ENCODE measurements at places on chromosomes 4 and X.

GRCh38 chr4:119525771-119526712 is 102.6 kb downstream of the PDE5A start:
- DNase-seq: no peak

DNA sequence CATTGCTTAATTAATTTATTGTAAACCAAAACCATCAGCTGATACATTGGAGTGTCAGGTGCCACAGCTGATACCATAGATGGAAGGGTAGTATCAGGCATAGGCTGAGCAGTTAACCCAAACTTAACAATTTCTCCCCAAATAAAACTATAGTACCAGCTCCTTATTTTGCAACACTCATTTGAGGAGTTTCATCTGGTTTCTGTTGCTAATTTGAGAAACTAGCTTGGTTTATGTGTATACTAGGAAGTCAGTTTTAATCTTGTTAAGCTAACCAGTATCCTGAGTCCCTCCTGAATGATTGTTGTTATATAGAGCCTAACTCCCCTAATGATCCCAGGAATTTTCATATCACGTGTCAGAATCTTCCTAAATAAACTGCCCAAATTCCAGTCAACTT is 12.7 kb downstream of the DCAF16 start:
- no peak for DNase-seq

DNA sequence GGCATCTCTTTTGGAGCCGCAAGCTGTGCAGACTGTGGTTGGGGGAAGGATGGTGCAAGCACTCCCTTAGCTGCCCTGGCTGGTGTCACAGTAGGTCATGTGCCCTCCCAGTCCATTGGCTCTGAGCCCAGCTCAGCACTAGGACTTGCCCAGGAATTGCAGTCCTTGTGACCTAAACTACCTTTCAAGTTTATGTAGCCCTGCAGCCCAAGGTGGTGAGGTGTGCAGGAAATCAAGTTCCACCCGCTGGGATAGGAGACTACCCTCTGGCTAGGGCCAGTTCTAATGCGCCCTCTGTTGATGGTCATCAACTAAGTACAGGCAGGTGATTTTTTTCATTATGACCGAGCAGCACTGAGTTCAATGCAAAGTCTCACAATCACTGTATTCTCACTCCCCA is 335.2 kb downstream of the UBE2NL start:
- DNase-seq: no peak

DNA sequence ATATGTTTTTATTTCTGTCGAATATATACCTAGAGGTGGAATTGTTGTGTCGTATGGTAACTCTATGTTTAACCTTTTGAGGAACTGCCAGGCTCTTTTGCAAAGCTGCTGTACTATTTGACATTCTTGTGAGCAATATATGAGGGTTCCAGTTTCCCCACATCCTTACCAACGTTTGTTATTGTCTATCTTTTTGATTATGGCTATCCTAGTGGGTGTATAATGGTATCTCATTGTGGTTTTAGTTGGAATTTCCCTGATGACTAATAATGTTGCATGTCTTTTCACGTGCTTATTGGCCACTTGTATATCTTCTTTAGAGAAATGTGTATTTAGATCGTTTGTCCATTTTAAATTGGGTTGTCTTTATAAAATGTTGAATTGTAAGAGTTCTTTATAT is 24.5 kb downstream of the REPS2 start:
- DNase-seq: no peak

DNA sequence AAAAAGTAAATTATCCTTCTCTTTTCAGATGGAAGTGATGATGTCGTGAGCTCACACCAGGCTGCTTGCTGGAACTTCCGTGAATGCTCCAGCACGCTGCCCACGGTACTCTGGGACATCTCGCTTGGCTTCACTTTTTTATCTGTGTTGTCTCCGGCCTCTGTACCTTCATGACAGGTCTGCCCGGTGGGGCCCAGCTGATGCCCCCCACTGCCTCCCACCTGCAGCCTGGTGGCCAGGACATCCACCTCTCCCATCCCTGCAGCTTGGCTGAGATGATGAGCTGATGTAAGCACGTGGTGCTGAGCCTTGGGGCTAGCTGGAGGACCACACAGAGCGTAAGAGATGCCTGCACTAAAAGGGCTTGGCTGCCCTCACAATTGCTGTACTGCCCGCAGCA is 59.0 kb upstream of the HELT start:
- no peak for DNase-seq

DNA sequence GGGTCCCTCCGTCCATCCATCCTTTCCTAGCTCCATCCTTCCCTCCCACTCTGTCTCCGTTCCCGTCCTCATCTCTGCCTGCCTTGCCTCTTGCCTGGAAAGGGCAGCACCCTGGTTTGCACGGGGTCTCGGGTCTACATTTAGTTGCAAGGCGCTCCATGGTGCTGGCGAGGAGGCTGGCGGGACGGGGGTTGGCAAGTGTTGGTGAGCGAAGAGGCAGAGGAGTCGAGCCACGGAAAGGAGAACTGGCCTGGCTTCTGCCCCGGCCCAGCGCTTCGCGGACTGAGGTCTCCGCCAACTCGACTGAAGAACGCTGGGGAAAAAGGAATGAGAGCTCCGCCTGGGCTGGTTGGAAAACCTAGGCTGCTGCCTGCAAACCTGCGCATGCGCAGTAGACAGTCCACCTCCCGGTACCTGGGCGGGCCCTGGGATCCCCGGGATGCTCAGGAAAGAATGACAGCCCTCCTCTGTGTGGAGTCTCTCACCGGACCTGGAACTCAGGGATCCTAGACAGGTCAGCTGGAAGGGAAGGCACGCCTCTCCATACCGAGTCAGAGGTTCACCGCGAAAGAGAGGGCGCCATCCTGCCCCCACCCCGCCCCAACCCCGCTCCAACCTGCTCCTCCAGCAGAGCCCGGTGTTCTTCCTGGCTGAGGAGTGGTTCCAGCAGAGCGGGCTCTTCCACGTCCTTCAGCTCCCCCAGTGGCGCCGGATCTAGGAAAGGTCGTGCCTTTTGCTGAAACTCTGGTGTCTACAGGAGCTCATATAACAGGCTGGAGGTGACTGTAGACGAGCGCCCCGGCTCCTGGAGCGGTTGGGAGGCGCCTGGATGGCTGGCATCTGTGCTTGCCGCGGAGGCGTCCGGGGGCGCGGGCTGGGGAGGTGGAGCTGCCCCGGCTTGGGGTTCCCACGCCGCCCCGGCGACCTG is 6.0 kb downstream of the FRG2 start:
- DNase-seq: no peak

- no peak for DNase-seq
Observed at GRCh38 chr4:48167538-48168263, 33.7 kb upstream of the TXK start.

DNA sequence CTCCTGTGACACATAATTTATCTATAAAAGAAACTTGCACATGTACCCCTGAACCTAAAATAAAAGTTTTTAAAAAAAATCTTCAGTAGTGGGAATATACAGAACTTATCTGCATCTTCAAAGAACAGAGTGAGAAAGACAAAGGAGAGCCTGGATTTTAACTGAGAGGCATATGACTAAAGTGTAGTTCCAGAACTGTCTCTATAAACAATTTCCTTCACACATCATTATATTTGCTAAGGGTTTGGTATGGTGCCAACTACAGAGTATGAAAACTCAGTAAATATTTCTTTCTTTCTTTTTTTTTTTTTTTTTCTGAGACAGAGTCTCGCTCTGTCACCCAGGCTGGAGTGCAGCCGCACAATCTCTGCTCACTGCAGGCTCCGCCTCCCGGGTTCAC is 49.9 kb upstream of the NFKB1 start:
- no peak for DNase-seq

- DNase-seq: no peak
Observed at GRCh38 chr4:173212379-173212778, 43.8 kb downstream of the GALNT7 start.

DNA sequence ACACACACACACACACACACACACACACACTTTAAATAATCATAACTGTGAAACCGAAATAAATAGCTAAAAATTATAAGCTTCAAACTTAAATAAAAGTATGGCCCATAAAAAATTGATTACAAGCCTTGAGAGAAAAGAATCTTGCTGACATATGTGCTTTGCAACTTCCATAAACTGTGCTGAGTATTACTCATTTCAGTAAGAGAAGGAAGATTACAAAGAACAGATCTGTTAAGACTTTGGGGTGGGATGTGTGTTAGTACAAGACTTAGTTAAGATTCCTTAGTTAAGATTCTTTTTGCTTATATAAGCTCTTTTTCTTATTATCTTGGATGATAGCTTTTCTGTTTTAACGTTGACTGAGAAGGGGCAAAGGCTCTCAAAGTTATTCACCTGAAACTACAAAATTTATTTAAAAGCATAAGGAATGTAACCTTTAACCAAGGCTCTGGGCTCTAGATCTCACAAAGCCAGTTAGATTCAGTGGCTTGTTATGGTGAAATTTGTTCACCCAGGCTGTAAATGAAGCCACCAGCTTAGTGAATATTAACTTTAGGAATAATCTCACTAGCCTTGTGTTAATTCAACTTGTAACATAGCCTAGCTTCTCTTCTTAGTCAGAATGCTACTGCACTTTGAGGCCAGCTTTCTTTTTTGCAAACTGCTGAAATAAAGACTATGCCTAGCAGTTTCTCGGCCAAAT is 58.2 kb downstream of the ARSJ start:
- no peak for DNase-seq

DNA sequence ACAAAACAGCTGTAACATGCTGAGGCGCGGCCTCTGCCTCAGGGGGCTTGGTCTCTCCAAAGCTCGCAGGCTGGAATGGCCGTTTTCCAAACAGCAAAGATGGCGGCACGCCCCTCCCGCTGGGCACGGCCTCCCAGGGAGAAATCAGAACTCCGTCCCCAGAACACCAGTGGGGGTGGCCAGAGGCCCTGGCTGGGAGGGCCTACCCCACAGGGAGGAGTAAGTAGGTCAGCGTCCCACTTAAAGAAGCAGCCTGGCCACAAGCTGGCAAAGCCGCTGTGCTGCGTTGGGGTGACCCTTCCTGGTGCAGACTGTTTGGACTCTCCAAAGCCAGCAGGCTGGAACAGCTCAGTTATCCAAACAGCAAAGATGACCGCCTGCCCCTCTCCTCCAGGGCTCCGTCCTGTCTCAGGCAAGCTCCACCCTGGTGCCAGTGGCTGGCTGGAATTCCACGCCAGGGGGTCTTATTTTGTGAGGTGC is 862.8 kb downstream of the TRIML1 start:
- no peak for DNase-seq

- DNase-seq: no peak
Observed at GRCh38 chr4:40881096-40881495, 131.3 kb downstream of the NSUN7 start.
